Nucleus accumbens (tissue), 56 donors: ENCODE measurements at places on chromosomes 1 and 21.

DNA sequence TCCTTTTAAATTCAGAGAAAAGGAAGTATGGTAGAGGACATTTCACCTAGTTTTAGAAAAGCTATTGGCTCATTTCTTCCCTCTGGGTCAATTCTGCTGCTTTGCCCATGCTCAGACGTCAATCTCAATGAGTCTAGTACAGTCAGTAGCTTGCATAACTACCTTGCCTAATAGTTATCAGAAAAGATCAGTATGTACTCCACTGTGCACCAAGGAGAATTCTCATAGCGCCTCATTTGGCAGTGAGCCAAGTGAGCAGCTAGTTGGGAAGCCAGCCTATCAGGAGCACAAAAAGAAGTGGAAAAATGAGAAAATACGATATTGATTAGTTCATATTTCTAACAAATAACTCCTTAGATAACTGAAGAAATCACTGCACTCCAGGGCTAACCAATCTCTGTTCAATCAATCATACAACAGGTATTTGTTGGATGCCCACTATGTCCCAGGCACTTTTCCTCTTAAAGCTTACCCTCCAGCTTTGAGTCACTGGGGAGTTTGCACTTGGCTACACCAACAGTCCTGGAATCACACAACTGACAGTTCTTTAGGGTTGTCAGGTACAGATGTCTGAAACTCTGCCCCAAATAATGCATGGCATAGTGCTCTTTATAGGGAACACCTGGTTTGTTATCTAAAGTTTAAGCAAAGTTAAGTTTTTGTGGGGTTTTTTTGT, 50.2 kb downstream of the PRDX6 start:
- DNase-seq = no peak

GRCh38 chr1:197981561-197981960, 64.4 kb downstream of the LHX9 start:
- no peak for DNase-seq

GRCh38 chr1:94543893-94544635, 2.5 kb upstream of the F3 start:
- DNase-seq = no peak

DNA sequence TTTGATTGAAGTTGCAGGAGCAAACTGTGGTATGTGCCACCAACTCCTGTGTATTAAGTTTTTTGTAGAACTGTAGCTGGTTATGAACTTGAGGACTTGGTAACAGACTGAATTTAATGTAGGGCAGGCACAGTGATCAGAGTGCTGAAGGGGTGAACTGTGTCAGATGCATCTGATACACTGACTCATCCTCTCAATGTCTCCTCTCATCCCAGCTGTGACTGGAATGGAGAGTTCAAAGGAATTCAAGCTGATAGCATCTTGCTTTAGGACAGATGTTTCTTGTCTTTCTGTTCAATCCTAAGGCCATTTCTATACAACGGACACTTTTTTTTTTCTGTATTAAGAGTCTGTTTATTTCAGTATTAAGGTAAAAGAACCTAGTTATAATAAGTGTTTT, 25.0 kb upstream of the GBP1 start:
- DNase-seq = no peak
